Activated T-cell treated with anti-CD3 and anti-CD28 coated beads for 48 hours (primary cell): ENCODE measurements at places on chromosomes 5 and 9.

GRCh38 chr5:105554568-105555169 lies 1992.1 kb upstream of the NUDT12 start:
- DNase-seq, result no peak

DNA sequence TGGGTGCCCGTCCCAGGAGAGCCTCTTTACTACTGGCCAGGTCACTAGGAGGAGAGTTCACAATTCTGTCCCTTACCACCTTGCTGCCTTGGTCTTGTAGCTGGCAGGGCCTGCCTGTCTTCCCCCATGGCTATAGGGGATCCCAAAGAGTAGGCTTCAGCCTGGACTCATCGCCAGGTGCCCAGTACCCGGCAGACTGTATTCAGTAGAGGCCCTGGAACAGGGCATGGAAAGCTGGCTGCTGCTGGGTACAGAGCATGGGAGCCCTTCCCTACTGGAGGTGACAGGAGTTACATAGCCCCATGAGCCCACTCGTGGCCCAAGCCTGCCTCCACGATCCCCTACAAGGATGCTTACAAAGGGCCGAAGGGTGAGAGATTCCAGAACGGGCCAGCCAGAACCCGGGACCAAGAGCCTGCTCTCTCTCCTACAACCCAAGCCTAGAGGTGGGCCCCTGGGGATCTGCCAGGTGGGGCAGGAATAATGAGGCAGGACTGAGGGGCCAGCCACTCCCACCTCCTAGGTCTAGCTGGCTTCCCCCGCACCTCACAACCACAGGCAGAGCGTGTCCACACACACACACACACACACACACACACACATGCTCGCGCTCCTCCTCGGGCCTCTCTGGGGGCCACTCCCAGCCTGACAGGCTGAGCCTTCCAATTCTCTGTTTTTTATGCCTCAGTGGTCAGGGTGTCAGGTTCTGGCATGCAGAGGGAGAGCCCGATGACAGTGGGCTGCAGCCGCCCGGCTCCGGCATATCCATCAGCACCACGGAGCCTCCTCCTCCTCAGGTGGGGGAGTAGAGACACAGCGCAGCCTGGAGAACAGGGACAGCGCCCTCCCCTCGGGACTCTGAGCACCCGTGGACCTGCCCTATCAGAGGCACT lies 186.0 kb downstream of the PAX5 start:
- DNase-seq, result no peak

- no peak for DNase-seq
Measured at GRCh38 chr5:129069292-129069691, 25.3 kb upstream of the ISOC1 start.

- no peak for DNase-seq
Measured at GRCh38 chr5:78367318-78367991, 7.0 kb downstream of the SCAMP1 start.

- DNase-seq, result no peak
Measured at GRCh38 chr9:105836936-105837660, 142.8 kb downstream of the TMEM38B start.
